Renal cortical epithelial cell (primary cell): ENCODE measurements at places on chromosomes 7 and 10. TPM values are rescaled to one million over a fixed set of nuclear protein-coding genes. Genes with fewer than 3 reads are reported as not detected.

DNA sequence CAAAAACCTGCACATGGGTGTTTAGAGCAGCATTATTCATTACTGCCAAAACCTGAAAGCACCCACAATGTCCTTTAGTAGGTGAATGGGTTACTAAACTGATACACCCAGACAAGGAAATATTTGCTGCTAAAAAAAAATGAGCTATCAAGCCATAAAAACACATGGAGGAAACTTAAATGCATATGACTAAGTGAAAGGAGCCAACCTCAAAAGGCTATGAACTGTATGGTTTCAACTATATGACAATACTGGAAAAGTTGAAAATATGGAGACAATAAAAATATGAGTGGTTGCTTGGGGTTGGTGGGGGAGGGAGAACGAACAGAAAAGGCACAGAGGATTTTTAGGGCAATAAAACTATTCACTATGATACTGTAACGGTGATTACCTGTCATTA lies 291.0 kb downstream of the TNS3 start:
- no peak for DNase-seq

DNA sequence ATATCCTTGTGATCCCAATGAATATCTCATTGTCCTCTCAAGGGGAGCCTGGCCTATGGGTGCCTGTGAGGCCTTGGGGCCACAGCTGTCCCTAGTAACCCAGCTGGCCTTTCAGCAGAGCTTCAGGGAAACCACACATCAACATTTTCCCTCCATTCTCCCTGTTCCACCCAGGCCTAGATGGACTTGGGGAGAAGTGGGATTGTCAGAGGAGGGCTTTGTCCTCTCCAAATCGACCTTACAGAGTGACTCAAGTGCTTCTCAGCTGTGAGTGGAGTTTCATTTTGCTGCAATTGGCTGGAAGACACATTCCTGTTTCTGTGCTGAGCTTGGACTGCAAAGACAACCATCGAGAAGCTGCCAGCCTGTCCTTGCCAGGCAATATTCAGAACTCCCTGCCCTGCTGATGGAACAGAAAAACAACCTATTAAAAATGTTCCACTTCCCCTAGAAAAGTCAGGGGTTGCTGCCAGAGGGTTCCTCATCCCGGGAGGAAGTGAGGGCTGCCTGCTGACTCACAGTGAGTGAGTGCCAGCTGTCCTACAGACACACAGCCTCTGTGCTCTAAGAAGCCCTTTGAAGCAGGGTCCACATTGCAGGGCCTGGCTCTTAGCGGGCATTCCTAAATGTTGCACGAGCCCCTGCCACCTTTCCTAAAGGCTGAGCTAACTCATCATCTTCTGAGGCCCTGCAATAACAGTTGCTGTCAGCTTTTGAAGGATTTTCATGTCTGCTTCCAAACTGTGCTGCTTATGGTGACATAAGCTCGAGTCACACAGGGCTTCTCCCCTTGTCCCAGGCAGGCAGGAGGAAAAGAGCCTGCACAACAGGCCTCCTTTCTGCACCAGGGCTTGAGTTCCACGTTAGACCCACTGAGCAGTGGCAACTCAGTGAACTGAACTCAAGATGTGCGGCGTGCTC lies 20.5 kb downstream of the STRA8 start:
- DNase-seq: peak; percentile 72

- DNase-seq: no peak
Measured at GRCh38 chr10:51300617-51301304, 226.5 kb downstream of the PRKG1 start.

DNA sequence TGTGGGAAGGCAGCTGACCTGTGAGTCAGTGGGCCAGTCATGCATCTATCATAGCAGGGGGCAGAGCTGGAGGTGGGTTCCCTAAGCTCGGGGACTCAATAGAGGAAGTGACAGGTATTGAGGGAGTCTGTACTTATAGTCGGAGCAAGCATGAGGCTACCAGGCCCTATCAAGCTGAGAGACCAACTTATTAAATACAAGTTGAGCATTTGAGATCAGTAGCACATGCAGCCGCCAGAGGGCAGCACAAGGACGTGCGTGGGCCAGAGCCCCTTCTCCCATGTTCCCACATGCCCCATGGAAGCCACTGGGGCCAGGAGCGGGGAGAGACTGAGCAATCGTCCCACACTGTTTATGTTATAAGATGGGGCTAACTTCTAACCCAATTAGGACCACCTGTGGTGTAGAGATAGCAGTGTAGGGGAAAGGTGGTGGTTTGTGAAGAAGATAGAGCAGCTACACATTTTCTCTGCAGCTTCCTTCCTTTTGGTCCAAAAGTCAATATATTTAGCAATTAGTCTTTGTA lies 13.0 kb upstream of the STK31 start:
- peak; percentile 49 for DNase-seq

- DNase-seq: no peak
Measured at GRCh38 chr10:43904301-43904700, 255.6 kb upstream of the ZNF32 start.

DNA sequence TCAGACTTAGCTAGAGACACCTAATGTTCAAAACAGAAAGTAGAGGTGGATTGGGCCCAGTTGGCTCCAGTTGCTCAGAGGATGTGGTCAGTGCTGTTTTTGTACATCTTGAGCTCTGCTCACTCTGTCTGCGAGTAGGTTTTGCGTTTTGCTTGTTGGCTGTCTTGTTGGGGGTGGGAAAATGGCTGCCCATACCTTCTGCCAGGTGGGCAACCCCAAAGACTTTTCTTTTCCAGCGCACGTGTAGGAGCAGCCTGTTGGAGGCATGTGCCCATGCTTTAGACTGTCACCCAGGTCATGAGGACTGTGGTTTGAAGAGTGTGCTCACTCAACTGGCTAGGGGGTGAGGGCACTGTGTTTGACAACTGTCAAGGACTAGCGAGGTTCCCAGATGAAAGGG lies 73.9 kb downstream of the KAT6B start:
- DNase-seq: no peak

GRCh38 chr7:139829025-139829774 lies at the start of gene TBXAS1:
Gene TBXAS1, plus strand, starts transcription at chr7:139829264. Its CDS starts 127 bp downstream, at chr7:139829391.
- DNase-seq: peak; percentile 99

GRCh38 chr7:100811480-100811879 lies 15.8 kb downstream of the EPHB4 start:
- DNase-seq: no peak

DNA sequence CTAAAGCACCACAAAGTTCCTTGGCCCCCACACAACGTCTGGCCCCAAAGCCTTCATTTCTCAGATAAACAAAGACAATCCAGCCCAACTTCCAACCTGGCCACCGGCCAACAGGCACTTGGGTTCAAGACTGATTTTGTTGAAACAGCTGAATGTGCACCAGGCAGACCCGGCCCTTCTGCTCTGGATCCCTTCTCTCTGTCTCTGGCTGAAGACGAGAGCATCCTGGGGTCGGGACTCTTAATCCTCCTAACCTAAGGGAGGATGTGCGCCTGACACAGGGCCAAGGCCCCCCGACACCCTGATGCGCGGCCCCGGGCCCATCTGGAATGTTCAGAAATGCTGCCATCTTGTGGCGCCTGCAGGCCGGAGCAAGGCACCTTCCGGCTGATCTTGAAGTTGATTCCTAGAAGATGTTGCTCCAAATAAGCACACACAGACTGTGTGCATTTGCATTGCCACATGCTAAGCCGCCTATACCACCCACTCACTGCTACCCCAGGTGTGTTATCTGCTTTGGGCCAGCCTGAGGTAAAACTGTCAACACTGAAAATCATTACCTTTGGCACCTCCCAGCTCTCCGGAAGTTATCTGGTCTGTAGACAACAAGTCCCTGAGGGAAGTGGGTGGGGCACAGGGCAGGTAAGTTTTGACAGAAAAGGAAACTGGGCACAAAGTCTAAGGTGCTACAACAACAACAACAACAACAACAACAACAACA lies 98.4 kb upstream of the HABP2 start:
- peak; percentile 21 for DNase-seq

DNA sequence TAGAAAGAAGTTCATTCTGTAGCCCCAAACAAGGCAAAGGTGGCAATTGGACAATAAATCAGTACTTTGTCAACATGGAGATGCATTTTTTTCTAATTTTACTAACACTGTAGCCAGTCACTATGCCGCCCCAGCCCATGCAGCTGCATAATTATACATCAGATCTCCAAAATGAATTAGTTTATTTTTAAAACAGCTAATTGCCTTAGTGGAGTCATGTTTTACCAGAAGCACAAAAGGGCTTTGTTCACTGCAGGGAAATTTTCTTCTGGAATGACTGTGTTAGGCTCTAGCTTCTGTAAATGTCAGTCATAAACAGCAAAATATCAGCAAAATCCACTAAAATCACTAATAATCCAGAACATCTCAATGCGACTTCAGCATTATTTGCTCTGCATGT lies 20.1 kb upstream of the HDAC9 start:
- no peak for DNase-seq

- peak; percentile 57 for DNase-seq
Measured at GRCh38 chr10:102752266-102752930, 8.7 kb downstream of the WBP1L start.

Gene WIPF3
- total RNA-seq: 0.35 TPM in 1 of 2 replicates, not detected in the other

- DNase-seq: peak; percentile 52
Measured at GRCh38 chr10:14126697-14127440, 203.9 kb downstream of the FRMD4A start.

DNA sequence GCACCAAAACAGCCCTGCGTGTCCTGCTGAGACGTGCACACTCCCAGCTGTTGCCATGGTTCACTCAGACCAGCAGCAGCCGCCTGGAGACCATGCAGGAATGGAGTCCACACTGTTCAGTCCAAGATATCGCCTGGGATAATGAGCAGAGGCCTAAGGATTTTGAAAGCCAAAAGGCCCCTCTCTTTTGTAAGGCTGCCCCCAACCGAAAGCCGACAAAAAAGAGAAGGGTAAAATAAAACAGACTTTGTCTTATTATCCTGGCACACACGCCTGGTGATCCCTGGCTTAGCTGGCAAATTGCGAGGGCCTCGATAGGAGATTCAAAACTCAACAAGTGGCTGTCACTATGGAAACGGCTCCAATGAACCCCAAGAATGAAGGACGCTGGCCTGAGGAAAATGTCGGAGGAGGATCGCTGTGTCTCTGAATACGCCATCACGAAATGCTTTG lies 263.6 kb downstream of the SKIDA1 start:
- DNase-seq: no peak

GRCh38 chr10:26365681-26366358 lies 72.3 kb upstream of the APBB1IP start:
- DNase-seq: peak; percentile 99

Gene GOLGA7B
- 0.05 and 0.35 TPM in 2 replicates for total RNA-seq

DNA sequence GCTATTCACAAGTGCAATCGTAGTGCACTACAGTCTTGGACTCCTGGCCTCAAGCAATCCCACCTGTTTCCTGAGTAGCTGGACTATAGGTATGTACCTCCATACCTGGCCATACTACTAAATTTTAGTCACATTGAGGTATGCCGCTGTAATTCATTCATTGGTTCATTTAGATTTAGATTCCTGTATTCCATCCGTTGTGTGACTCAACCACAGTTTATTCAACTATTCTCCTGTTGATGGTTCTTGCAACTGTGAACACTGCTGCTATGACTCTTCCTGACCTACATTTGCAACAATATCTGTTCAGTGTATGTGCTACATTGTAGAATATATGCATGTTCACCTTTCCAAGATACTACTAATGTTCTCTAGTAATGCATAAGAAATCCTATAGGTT lies 8.0 kb upstream of the ZCCHC24 start:
- DNase-seq: no peak

Gene PCLO
- total RNA-seq: 0.35 and 5.2 TPM in 2 replicates

Gene AGAP9
- total RNA-seq: 0.35 and 6.8 TPM in 2 replicates

- DNase-seq: peak; percentile 88
Measured at GRCh38 chr7:30412782-30413504, 65.6 kb downstream of the NOD1 start.

Gene TUBAL3
- total RNA-seq: 0.35 and 1.7 TPM in 2 replicates

Gene PIP
- not detected in 2 replicates for total RNA-seq

Gene ANKRD1
- 12.6 and 123 TPM in 2 replicates for total RNA-seq

- peak; percentile 99 for DNase-seq
Measured at GRCh38 chr10:62433181-62433692, 59.1 kb downstream of the ZNF365 start.

DNA sequence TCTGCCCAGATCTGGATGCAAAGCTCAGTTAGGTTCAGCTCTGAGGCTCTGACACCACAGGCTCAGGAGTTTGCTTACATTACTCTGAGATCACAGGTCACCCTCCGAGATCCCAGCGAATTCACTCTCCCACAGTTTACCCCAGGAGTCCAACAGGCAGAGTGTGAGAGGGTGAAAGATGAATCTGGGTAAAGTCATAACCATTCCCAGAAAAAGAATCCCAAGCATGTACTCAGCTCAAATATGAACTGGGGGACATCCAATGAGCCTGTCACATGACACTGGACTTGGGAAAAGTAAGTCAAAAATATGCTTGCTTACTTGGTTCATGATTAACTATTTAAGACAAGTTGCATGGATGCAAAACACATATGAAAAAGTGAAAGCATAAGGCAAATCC lies 110.3 kb upstream of the ARID5B start:
- DNase-seq: peak; percentile 55

Gene DOCK1
- total RNA-seq: 68.1 and 108 TPM in 2 replicates

DNA sequence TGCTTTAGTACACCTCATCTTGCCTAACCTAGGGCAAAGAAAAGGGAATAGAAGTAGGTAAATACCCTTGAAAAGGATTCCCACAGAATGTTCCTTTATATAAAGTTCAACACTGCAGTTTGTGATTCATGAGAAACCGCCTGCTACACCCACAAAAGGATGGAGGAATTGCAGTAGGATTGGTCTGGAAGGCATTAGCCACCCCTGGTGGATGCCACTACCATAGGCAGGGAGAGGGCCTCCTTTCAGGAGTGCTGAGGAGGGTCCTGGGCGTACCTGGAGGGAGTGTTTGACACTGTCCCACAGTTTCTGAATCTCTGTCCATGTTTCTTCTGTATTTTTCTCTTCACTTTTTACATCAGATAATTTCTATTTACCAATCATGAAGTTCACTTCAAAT lies 221.8 kb upstream of the TMEM72 start:
- DNase-seq: peak; percentile 40

DNA sequence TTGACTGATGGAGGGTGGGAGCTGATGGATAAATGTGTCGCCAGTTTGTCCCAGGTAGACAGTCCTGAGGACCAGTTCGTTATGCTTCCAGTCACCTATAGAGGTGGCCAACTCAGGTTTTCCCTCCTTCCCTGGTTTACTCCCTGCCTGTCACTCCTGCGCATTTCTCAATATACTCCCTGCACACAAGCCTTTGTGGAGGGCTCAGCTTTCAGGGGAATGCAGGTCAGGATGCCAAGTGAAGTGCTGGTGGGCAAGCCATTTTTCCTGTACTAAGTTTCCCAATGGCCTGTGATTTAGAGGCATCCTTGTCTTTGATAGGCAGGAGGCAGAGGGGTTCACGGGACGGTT lies 473.5 kb upstream of the ZMIZ1 start:
- no peak for DNase-seq

- DNase-seq: no peak
Measured at GRCh38 chr7:140640727-140641523, at the start of gene DENND2A. Gene DENND2A, minus strand, starts transcription at chr7:140640813. Its CDS starts 38,416 bp downstream, at chr7:140602397.

DNA sequence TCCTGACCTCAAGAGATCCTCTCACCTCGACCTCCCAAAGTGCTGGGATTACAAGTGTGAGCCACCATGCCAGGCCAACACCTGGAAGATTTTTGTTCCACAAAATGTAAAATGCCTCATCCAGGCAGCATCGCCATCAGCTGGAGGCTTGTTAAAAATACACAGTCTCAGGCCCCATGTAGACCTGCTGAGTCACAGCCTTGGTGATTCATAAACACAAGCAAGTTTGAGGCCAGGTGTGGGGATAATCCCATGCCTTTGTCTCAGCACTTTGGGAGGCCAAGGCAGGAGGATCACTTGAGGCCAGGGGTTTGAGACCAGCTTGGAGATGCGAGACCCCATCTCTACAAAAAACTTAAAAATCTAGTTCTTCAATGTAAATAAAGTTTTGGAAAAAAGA lies 49.1 kb upstream of the FOXK1 start:
- peak; percentile 74 for DNase-seq

- no peak for DNase-seq
Measured at GRCh38 chr7:116683786-116684185, 11.8 kb downstream of the MET start.
